Stimulated activated CD4-positive, alpha-beta T cell treated with anti-CD3 and anti-CD28 coated beads, Interleukin-12 subunit alpha, Interleukin-12 subunit beta, amount 100 ng/mL, for 48 hours (primary cell): ENCODE measurements at places on chromosomes 3 and 15.

- no peak for DNase-seq
Observed at GRCh38 chr3:47838503-47838902, 35.6 kb downstream of the DHX30 start.

GRCh38 chr3:140446734-140447133, 231.1 kb upstream of the TRIM42 start:
- DNase-seq: no peak

DNA sequence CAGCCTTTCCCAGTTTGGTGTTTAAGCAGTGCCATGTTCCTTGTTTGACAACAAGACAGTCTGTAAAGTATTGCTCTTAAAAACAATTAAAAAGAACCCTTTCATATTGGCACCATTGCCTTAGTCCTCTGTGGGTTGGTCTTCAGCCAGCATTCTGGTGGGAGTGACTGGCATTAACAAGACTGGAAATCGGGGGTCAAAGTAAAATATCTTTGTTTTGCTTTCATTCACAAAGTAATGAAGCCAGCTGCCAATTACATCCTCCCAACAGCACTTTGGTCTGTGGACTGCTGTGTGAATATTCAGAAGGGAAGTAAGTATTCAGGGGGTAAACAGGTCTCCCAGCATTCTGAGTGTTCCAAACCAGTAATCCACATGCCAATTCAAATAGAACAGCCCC, 8.3 kb upstream of the VILL start:
- no peak for DNase-seq

DNA sequence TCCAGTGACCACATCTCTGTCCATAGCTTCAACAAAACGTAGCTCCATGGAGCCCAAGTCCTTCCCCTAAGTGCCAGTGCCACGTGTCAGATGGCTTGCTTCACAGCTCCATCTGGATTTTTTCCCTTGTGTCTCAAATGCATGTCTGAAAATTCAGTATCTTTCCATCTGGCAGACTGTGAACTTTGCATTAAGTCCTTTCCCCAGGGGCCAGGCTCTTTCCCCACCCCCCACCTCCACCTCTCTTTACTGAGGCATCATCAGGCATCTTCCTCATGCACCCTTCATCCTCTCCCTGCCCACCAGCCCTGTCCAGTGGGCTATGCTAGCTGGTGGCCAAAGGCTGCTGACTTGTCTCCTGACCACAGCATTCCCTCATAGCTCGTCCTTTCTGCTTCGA, 53.7 kb downstream of the PDIA5 start:
- no peak for DNase-seq
